Regular cardiac myocyte (primary cell): ENCODE measurements at places on chromosomes 3 and 15. TPM values are rescaled to one million over a fixed set of nuclear protein-coding genes. Genes with fewer than 3 reads are reported as not detected.

KCNMB3 gene
- 0.77 and 0.85 TPM in 2 replicates for total RNA-seq

MST1R gene
- 0.85 and 0.96 TPM in 2 replicates for total RNA-seq

TMEM44 gene
- 24.0 and 32.4 TPM in 2 replicates for total RNA-seq

OXNAD1 gene
- total RNA-seq, result 7.9 and 11.3 TPM in 2 replicates

CCDC13 gene
- 0.19 TPM in 1 of 2 replicates, not detected in the other for total RNA-seq

ADGRG7 gene
- not detected in 2 replicates for total RNA-seq

SYNM gene
- 3.9 and 6.1 TPM in 2 replicates for total RNA-seq

AGBL1 gene
- total RNA-seq, result not detected in 2 replicates

OR5K2 gene
- not detected in 2 replicates for total RNA-seq

CPN2 gene
- total RNA-seq, result not detected in 2 replicates

IGF2BP2 gene
- total RNA-seq, result 28.6 and 36.1 TPM in 2 replicates

CASR gene
- total RNA-seq, result under 0.01 TPM in 1 of 2 replicates, not detected in the other

GOLGA8G gene
- total RNA-seq, result not detected in 2 replicates

SH3BP5 gene
- total RNA-seq, result 22.2 and 53.0 TPM in 2 replicates

RYR3 gene
- total RNA-seq, result under 0.01 and 0.19 TPM in 2 replicates

GOLGA6B gene
- under 0.01 TPM in 1 of 2 replicates, not detected in the other for total RNA-seq

TRIM42 gene
- total RNA-seq, result not detected in 2 replicates

TEX9 gene
- total RNA-seq, result 2.3 and 8.7 TPM in 2 replicates

ITIH1 gene
- total RNA-seq, result 0.56 TPM in 1 of 2 replicates, not detected in the other

RAD51 gene
- 1.1 and 14.2 TPM in 2 replicates for total RNA-seq

FANCD2OS gene
- not detected in 2 replicates for total RNA-seq

KPNA4 gene
- total RNA-seq, result 24.8 and 49.8 TPM in 2 replicates
